ENCODE measurements at places on chromosomes 1 and 21.

- no peak for DNase-seq
Observed at GRCh38 chr1:232780354-232780753, 24.9 kb upstream of the MAP10 start.

DNA sequence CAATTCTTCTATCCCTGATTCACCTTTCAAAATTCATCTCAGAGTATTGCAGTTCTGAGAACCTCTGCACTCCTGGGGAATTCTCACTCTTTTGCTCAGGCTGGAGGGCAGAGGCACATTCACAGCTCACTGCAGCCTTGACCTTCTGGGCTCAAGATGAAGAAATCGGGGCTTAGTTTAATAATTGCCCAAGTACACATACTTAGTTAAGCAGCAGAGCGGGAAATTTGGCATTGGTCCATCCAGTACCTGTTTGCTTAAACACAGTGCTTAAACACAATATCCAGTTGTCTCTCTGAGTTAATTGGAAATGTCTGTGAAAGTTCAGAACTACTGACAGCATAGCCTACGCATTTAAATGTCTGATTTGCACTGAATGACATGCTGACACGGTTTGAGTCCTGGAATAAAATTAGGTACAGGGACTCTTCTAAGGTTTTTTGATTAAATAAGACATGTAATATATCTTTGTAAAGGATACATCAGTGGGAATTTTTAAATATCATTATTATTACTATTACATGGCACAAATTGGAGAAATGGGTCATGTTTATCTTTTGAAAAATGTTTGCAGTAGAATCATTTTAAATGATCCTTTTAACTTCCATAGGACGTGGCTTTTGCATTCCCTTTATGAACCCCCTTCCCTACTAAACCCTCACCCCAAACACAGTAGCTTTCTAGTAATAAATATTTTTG lies 337.4 kb downstream of the SRGAP2C start:
- no peak for DNase-seq

DNA sequence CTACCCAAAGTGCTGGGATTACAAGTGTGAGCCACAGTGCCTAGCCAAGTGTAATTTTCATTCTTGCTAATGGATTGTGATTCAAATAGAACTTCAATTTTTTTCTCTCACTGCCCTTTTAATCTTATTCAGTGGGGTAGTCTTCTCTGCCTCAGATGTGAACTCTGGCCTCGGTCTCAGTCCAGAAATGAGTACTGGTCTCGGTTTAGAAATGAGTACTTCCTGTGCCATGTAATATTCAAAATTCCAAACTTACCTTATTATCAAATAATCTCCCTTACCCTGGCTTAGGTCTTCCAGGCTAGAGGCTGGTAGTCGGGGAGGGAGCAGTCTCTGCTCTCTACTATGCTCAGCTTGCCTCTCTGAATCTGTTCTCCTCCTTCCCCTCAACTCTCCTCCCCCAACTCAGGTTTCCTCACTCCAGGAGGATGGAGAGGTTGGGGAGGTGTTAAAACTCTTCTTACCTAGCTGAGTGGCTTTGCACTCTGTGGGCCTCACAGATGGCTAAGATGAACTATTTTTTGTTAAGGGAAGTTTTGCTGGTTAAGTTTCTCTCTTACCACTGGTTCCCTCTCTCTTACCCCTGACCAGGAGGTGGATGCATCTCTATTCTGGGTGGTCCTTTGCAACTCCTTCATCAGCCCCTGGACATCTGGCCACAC lies 4.8 kb upstream of the SLAMF9 start:
- no peak for DNase-seq

GRCh38 chr1:201501812-201502510 lies 5.0 kb downstream of the CSRP1 start:
- DNase-seq = no peak

GRCh38 chr1:160767395-160768294 lies 28.3 kb upstream of the LY9 start:
- peak; percentile 23 for DNase-seq

DNA sequence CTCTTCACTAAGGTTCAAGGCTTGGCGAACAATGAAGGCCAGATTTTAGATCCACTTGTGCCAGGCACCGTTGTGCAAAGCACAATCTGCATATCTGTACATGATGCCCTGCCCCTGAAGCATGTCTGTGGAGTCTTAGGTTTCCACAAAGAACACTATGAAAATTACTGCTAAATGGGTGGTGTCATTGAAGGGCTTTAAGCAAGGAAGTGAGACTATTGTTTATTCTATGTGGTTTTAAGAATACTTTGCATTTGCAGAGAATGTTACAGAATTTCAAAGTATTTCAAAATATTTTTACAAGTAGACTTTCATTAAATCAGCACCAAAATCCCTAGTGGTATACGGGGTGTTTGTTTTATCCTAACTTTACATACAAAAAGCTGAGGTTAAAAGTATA lies 8.8 kb downstream of the TSEN15 start:
- no peak for DNase-seq

DNA sequence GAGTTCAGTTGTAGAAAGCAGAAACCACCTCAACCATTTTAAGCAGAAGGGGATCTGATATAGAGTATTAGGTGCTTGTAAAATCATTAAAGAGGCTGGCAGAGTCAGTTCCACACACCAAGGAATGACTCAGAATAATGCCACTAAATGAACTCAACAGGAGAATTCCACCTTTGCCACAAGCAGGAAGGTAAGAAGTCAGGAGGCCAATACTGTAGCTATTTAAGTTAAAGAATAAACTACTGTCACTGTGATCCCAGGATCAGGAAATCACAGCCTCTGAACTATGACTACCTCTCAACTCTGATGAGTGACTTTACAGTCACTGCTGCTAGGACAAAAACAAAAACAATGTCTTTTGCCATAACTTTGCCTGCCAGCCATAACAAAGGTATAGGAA lies 52.5 kb upstream of the PRMT6 start:
- DNase-seq = no peak

- DNase-seq = no peak
Observed at GRCh38 chr1:2528016-2528415, 1.6 kb upstream of the PANK4 start.

DNA sequence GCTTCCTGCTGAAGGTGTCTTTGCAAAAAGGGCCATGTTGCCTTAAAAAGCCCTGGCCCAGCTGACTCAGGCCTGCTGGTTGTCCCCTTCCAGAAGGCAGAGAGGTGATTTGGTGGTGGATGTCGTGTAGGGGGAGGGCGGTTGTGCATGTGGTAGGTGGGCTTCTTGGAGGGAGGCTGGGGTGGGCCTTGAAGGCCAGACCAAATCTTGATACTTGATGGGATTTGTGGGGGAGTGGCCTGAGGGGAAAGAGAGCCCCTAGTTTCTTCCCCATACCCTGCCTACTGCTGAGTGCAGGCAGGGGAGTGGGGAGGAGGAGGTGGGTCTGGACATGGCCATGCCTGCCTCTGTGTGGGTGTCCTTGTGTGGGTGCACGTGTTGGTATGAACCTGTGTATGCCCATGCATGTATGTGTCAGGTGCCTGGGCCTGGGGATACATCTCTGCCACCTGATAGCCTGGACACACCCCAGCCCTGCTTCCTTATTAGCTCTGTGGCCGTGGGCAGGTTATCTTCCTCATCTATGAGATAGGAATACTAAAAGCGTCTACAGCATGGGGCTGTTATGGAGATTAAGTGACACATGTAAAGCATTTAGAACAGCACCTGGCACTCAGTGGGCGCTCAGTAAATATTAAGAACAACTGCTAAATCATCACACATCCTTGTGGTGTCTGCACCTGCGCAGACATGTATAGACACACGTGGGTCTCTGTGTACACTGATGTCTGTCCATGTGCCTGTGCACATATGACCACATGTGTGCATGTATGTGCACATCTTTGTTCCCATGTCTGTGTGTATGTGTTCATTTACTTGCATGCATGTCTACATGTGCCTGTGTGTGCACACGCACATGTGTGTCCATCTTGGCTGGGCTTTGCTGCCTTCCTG lies 17.0 kb downstream of the FAM151A start:
- DNase-seq = no peak

DNA sequence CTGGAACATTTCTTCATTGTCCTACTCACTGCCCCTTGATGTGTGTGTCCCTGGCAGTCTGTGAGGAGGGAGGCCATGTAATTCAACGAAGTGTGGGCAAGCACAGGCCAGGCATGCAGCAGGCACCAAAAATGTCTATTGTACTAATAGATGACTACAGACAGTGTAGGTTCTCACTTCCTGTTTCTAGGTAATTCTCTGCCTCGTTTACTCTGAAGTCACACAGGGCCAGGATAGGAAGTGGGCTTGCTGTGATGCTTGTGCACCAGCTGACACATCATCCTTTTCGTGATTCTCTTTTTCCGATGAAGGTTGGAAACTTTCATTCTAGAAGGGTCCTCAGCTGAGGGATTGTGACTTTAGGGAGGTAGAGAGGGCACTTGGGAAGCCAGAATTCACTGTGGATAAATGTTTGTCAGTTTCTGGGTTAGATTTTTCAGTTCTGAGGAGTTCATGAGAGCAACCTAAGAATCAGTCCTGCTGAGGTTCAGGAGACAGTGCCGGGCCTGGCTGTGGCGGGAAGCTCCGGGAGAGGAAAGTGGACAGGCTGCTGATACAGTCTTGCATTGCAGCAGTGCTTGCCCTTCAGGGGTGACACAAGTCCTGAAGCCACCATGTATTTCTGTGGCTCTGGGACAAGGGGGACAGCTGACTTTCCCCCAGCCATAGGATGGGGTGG lies 4.3 kb upstream of the CSF1 start:
- peak; percentile 68 for DNase-seq

GRCh38 chr1:177048314-177049069 lies 116.0 kb downstream of the ASTN1 start:
- DNase-seq = no peak

DNA sequence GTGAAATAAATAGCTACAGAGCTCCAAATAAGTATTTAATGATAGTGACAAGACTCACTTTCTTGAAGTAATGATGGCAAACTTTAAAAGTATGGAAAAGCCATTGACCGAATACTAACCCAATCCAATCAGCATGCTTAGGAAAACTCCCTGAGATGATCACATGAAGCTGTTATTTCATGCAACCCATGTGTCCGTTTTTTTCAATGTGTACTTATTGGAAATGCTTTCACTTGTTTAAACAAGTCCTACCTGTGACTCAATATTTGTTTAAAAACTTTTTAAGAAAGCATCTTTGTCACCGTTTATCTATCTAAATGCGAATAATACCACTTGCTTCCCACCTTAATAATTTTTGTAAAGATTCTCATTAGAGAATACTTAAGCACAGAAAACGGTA lies 185.8 kb downstream of the NRIP1 start:
- DNase-seq = no peak

DNA sequence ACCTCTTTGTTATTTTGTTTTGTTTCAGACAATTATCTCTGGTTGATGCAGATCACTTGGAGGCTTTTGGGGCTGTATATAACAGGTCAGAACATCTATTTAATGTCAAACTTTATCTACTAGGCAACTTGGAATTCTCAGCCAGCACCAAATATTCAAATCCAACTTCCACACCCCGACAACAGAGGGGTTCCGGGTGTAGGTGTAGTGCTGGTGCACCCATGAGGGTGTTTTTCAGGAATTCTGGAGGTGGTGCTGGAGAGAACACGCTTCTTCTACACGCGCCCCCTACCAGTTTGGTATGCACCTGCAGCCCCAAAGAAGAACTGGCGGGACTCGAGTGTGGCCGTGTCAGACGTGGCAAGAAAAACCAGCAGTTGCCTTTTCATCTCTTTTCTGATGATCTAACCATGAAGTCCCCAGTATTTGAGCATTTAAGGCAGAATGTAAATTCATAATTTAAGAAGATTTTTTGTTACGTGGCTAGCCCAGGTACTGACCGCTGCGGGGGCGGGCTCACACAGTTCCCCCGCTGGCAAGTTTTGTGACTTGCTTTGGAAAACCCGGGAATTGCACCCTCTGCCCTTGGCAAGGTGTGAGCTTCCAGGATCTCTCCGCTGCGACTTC lies 462 bp upstream of the TLCD4 start:
- peak; percentile 7 for DNase-seq

DNA sequence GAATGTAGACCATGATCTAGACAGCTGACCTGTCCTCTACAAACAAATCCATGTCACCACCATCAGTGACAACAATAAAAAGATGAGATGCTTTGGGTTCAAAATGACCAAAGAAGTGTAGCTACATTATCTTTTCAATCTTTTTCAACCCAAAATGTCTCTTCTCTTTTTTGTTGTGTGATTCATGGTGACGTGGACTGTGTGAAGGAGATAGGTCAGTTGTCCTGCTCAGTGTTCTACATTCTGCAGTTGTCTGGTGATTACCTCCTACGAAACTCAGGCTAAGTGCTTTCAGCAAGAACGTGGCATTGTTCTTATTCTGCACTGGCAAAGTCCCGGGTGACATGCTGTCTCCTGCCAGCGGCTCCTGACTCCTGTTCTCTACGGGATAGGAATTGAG lies 73.1 kb downstream of the PRKAB2 start:
- DNase-seq = no peak

DNA sequence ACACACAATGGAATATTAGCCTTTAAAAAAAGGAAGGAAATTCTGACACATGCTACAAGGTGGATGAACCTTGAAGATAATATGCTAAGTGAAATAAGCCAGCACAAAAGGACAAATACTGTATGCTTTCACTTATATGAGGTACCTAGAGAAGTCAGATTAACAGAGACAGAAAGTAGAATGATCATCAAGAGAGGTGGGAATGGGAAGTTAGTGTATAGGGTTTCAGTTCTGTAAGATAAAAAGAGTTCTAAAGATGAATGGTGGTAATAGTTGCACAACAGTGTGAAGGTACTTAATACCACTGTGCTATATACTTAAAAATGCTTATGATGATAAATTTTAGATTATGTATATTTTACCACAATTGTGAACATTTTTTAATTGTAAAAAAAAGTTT lies 7.2 kb downstream of the RPAP2 start:
- no peak for DNase-seq

- no peak for DNase-seq
Observed at GRCh38 chr1:187854457-187854856, 1025.7 kb downstream of the PLA2G4A start.

GRCh38 chr1:178716111-178716510 lies 8.9 kb upstream of the RALGPS2 start:
- DNase-seq = no peak

GRCh38 chr1:169108223-169108622 lies 1.7 kb downstream of the ATP1B1 start:
- DNase-seq = no peak

- no peak for DNase-seq
Observed at GRCh38 chr1:213884402-213884801, 103.4 kb upstream of the PROX1 start.

DNA sequence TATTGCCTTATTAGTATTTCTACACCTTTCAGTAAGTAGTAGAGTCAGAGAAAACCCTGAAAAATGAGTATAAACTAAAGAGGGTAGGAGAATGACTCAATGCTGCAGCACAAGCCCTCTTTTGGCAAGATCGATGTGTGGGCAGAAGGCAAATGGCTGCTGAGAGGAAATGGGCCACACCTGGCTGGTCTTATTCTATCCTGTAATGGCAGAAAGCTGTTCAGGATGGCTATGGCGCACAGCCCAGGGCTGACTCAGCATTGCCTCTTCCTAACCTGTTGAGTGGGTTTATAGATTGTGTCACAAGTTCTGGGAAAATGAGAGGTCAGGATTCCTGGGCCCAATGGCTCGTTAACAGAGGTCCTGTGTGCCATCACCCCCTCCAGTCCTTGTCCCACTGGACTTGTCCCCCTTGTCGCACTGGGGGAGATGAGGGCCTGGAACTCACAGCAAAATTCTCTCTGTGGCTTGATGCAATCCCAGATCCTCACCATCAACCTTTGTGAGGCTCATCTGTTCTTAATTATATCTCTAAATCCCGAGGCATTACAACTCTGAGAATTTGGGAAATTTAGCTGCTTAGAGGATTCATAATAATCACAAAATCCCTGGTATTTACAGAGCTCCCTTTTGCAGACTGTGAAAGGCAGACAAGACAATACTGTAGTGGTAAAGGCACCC lies 13.2 kb downstream of the HMGB4 start:
- no peak for DNase-seq

- DNase-seq = peak; percentile 14
Observed at GRCh38 chr1:200488375-200489165, 78.7 kb upstream of the ZNF281 start.

Measured in stimulated activated CD8-positive, alpha-beta memory T cell treated with anti-CD3 and anti-CD28 coated beads, Interleukin-7, amount 100 ng/mL, for 4 hours (primary cell).